ENCODE measurements at places on chromosomes 12 and 14.
A peak's percentile ranks its signal among the peaks of the same experiment; 100 is the strongest.

DNA sequence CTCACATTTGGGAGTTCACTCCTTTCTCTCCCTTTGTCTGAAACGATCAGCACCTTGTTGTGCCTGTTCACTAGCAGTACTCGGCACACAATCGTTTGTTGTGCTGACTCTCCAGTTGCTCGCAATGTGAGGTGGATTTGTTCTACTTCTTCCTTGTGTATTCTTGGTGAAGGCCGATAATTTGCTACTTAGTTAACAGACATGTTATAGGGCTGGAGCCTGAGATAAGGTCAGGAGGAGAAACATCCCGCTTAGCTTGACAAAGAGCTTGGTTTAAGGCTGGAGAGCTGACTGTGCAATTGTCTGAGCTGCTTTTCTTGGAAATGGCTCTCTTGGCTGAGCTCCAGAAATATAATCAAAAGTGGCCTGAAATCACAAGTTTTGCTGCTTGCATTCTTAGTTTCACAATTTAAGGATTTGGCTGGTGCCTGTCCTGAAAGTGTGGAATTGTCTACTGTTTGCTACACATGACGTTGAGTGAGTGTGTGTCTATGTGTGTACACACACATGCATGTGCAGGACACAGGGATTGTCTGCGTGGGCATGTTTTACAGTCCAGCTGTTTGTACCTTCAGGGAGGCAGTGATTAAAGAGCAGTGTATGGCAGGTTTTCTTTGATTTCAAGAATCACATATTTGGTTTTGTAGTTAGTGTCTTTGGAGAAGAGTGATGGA is 77.7 kb downstream of the ARF6 start:
- no peak for DNase-seq

GRCh38 chr12:113710216-113710615 is 238.5 kb upstream of the LHX5 start:
- DNase-seq = no peak

- DNase-seq = no peak
Measured at GRCh38 chr14:61646366-61647116, 48.8 kb upstream of the HIF1A start.

DNA sequence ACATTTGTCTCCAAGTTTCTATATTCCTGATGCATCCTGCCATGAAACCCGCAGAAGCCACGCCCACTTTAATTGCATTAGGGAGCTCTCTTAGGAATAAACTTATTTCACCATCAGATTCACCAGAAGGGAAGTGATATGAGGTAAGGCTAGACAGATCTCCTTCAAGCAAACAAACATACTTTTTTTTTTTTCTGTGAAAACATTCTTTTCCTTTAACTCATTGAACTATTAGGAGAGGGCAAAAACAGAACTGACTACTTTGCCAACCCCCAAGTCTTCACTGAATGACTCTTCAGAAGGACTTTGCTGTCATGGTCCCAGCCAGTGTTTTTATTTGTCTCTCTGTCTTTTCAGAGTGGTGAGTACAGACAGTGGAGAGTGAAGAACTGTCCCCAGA is 48.4 kb downstream of the GTF2A1 start:
- no peak for DNase-seq

DNA sequence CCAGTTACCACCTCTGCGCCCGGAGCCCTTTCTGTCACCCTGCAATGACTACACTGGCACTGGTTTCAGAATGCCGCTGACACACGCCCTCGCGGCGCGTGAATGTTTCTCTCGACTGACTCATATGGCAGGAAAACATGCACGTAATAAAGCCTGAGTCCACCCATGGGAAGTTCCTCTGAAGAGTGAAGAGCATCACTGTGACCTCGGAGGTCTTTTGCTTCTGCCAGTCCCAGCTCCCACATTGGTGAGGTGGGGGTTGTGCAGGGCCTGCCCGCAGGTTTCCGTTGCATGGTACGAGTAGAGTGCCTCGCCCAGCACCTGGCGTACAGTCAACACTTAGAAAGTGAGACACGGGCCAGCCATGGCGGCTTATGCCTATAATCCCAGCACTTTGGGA is 11.1 kb upstream of the SLC6A12 start:
- peak; percentile 42 for DNase-seq

DNA sequence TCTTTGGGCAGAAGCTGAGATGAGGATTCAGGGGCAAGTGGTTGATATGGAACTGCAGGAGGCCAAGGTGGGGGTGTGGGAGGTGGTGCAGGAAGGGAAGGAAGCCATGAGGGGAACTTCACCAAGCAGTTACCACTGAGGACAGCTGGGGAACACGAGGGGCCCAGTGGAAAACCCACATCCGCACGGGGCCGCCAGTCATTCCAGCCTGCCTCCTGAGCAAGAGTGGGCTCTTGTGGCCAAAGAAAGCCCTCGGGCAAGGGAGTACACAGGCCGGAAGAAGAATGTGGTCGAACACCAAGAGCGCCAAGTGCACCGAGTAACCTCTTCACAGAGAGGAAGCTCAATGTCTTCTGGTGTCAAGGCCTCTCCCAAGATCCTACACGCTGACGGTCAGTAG is 252.2 kb upstream of the FOXN3 start:
- no peak for DNase-seq

DNA sequence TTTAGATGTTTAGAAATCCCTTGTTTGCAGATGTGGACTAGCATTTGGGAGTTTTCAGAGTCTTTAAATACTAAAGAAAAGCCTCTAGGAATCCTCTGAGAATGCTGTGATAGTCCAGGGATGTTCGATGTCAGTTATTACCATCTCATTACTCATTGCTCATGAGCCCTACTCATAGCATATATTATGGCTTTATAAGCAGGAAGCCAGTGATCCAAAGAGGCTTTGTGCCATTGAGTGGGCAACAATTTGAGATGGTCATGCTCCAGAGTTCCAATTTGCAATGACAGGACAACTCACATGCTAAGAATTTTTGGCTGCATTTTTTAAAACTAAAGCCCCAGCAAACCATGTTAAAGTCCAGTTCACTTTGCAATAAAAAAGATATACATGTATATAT is 163.0 kb downstream of the OTOGL start:
- DNase-seq = no peak

- no peak for DNase-seq
Measured at GRCh38 chr12:19841451-19841850, 402.2 kb downstream of the AEBP2 start.

DNA sequence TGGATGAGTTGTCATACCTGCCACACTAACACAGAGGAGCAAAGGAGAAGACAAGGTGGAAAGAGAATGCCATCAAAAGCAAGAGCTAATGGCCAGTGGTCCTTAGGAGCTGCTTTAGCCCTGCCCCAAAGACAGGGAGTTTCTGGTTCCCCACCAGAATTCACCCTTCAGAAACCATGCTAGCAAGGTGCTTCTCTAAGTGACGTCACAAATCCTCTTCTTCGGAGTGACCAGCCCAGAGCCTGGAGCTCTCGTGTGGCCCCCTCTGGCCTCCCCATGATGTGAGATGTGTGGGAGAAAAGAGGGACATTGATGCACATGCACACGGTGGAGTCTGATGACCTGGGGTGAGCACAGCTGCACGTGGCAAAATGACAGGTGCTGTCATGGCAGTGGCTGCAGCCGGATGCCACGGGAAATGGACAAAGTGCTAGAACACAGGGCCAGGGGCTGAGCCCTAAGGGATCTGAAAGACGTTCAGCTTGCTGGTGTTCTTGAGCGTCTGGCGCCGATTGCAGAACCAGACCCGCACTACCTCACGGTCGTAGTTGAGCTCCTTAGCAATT is 16.9 kb upstream of the TFCP2 start:
- no peak for DNase-seq

Data from left lobe of liver (tissue), 2 donors.